Right ventricle myocardium superior (tissue), 1 donor: ENCODE measurements at places on chromosomes 13 and 19. TPM values are rescaled to one million over a fixed set of nuclear protein-coding genes. Genes with fewer than 3 reads are reported as not detected.

Gene PRR20E
- not detected for total RNA-seq

Gene SIAH3
- total RNA-seq: not detected

Gene SIGLEC12
- not detected for total RNA-seq

Gene RAB3A
- 26.7 TPM for total RNA-seq

Gene FCER2
- 0.56 TPM for total RNA-seq

Gene LIM2
- not detected for total RNA-seq

Gene ZNF729
- not detected for total RNA-seq

Gene GRIK5
- 4.0 TPM for total RNA-seq

Gene TEX26
- not detected for total RNA-seq

Gene ZNF579
- total RNA-seq: 13.6 TPM

DNA sequence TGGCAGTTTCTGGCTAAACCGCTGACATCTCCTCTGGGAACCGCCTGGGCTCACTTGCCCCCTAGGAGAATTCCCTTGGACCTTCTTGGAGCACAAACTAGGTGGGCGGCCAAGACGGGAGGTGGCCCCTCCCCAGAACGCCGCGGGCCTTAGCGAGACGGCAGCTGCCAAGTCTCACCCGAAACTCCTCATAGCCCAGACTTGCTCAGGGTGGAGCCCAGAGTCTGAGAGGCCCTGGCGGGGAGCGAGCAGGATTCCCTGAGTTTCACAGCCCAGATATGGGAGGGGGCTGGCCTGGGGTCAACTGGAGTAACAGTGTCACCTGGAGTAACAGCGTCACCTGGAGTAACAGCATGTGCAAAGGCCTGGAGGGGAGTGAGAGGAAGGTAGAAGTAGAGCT is 10.1 kb downstream of the TINCR start:
- no peak for DNase-seq

DNA sequence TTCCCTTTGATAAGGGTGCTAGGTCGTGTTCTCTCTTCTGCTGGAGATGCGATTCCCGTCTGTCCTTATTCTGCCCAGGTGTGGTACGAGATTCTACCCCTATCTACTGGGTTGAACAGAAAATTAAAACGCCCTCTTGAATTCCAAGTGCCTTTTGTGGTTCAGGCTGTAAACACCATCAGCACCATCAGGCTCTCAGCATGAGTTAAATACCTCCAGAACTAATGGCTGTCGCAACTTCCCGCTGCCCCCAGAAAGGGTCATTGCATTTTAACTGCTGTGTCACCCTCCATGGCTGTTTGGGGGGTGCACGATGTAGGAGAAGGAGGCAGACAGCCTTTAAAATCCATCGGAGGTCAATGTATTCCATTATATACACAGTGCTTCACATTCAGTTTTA is 177.4 kb downstream of the OXGR1 start:
- no peak for DNase-seq

DNA sequence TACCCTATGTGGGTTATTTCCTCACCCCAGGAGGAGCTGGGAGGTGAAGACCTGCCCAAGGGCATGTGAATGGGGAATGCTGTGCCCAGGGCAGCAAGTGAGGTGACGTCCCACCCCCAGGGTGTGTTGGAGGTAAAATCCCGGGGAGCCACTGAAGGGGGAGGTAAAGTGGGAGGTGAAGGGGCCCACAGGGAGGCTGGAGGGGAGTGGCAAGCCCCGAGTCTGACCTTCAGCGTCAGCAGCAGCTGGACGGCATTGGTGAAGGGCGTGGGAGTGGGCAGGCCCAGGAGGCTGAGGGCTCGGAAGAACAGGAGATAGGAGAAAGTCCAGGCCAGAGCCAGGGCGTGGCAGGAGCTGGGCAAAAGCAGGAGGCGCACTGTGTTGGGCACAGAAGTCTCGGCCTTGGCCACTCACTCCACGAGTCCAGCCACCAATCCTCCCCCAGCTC is 2.4 kb downstream of the MBOAT7 start:
- DNase-seq: no peak

DNA sequence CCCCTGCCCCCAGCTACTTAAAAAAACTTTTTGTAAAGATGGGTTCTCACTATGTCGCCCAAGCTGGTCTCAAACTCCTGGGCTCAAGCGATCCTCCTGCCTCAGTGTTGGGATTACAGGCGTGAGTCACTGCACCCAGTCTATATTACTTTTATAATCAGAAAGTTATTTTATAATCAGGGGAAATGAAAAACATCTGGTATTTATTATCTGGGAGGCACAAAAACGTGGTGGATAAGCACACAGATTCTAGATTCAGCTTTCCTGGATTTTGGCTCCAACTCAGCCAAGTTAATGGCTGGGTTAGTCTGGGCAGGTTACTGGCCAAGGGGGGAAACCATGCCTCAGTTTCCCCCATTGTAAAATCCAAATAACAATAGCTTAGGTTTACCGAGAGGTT is 24.7 kb downstream of the KEAP1 start:
- no peak for DNase-seq

GRCh38 chr13:106104281-106104901 is 431.1 kb downstream of the EFNB2 start:
- DNase-seq: no peak

DNA sequence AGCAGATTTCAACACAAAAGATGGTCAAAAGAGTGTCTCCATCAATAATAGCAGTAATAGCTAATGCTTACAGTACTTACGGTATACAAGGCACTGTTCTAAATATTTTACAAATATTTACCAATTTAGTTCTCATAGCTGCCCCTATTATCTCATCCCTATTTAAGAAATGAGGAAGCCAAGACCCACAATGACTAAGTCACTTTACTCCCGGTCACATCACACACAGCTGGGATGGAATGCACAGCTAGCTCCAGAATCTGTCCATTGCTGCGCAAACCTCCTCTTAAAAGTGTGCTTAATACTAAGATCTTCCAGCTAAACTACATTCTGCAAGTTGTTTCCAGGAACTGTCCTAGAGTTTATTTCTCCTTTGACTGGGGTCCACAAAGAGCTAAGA is 63.4 kb downstream of the RAP2A start:
- no peak for DNase-seq

DNA sequence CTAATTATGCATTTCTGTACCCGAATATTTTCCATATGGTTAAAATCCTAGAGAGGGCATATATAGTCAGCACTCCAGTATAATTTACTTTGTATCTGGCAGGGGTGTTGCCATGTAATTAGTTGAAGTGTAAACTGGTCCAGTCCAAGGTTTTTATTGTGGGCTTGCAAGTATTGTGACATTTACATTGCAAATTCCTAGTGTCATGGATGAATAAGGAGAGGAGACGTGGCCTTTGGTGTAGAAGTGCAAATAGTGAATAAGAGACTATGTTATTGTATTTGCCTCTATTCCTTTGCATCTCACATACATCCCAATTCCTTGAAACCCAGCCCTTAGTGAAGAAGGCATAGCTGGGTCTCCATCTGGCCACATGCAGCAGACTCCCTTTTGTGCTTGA is 330.6 kb downstream of the ATP8A2 start:
- DNase-seq: no peak

DNA sequence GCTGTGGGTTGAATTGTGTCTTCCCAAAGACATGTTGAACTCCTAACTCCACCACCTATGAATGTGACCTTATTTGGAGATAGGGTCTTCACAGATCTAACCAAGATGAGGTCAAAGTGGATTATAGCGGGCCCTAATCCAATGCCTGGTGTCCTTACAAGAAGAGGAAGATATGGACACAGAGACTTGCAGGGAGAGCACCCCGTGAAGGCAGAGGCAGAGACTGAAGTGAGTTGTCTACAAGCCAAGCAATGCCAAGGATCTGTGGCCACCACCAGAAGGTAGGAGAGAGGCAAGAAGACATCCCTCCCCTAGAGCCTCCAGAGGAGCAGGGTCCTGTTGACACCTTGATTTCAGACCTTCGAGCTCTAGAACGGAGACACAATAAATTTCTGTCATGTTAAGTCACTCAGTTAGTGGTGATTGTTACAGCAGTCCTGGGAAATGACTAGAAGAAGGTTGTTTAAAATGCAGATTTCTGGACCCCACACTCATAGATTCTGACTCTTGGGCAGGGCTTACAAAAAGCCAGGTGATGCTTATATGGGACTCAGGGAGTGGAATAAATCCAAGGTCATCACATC is 70.6 kb downstream of the FGF9 start:
- no peak for DNase-seq

- DNase-seq: no peak
Observed at GRCh38 chr19:13461536-13461935, 44.7 kb downstream of the CACNA1A start.

DNA sequence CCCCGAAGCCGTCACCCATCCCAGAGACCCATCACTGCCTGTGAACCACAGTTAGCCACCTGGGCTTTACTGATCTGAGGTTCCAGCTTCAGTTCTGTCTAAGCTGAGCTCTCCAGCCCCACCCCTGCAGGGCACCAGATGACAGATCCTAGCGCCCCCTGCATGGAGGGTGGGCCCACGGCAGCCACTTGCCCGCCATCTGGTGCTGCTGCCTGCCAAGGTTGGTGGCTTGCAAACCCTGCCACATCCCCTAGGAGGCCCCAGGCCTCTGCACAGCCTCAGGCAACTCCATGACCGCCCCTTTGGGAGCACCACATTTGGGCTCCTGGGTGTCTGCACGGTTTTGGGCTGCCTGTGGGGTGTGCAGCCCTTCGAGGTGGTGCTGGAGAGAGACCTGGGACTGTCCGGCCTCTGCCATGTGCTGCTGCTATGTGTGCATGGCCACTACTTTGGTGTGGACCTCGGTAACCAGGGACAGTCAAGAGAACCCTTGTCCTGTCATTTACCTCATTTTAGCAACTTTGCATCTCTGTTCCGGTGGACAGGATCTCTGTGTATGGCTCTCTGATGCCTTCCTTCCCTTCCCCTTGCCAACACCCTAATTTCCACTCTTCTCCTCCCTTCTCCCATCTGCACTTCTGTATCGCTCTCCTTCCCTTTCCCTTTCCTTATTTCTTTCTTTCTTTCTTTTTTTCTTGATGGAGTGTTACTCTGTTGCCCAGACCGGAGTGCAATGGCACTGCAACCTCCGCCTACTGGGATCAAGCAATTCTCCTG is 17.4 kb upstream of the SDHAF1 start:
- no peak for DNase-seq

DNA sequence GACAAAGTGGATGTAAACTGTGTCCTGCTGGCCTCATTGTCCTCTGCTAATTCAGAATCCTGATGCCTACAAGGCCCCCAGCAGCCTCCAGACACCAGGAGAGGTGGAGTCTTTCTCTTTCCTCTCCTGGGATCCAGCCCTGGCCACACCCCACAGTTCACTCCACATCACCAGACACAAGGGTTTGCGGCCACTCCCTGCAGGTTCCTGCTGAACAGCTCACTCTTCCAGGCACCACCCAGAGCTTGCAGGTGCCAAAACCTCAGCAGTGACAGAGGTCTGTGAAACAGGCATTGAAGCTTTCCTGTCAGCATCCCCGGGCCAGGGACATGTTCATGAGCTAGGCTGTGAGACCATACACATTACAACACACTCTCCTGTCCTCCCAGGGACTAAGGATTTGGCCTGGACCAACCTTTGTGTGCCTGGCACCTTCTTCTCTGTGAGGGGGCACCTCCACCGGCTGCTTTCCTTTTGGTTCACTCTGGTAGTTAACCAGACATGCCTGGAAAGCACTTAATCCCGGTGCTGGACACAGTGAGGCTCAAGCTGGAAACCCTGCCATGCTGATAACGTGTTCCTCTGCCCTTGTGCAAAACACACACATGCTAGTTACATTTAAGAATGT is 11.1 kb upstream of the ATP12A start:
- DNase-seq: no peak

GRCh38 chr19:38387550-38388348 is at the start of gene GGN:
GGN (minus strand) TSS chr19:38388034; CDS start chr19:38387261, 773 bp downstream.
- peak; percentile 82 for DNase-seq

GRCh38 chr13:52112591-52112990 is 16.3 kb downstream of the NEK5 start:
- no peak for DNase-seq

- no peak for DNase-seq
Observed at GRCh38 chr13:95260031-95260525, 41.2 kb downstream of the ABCC4 start.

DNA sequence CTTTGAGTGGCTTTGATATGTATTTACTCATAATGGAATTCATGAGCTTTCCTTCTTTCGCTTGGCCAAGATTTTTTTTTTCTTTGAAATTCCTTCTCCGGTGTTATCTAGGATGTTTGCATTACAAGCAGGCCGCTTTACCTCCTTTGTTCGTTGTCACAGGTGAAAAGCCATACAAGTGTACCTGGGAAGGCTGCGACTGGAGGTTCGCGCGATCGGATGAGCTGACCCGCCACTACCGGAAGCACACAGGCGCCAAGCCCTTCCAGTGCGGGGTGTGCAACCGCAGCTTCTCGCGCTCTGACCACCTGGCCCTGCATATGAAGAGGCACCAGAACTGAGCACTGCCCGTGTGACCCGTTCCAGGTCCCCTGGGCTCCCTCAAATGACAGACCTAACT is 16.7 kb downstream of the KLF5 start:
- DNase-seq: no peak

DNA sequence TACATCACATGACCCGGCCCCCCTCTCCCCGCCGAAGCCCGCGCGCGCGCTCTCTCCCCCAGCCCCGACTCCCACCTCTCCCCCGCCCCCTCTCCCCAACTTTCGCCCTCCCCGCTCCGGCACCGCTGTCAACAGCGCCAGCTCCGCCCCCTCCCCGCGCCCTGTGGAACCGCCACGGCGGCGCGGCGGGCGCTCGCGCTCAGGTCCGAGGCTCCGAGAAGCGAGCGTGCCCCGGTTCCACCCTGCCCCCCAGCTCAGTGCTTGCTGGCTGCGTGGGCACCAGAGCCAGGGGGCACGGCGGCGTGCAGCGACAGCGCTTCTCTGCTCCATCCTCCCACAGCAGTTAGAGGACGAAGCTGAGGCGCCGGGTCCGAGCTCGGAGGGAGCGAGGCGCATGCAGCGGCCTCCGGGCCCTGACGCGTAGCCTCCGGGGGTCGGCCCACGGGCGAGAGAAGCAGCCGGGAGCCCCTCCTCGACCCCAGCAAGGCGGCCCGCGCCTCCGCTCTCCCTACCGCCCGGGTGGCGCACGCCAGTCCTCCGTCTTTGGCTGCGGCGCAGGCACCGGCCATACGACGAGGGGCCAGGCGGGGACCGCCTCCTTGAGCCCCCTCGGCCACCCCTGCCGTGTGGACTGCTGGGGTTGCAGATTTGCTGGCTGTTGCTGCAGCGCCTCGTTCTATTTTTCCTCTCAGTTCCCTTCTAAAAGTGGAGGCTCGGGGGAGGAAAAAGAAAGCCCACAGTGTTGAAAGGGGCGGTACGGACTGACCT is 109.5 kb downstream of the KCNRG start:
- peak; percentile 97 for DNase-seq

DNA sequence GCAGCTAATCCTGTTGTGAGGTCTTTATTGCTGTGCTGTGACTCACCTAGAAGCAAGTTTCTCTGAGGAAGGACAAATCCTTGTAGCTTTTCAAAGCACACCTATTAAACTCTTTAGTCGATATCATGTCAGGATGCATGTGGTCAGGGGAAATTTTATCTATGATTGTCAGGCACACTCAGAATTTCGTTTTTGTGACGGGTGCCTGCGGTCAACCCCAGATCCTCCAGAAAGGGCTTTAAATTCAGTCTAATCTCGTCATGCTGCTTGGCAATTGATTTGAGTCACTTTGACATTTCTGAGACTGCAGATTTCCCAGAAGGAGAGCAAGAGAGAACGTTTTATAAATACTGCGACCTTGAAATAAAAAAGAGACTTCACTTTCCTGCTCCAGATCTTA is 316.9 kb downstream of the FGF9 start:
- DNase-seq: no peak

GRCh38 chr13:33251131-33251661 is 34.4 kb downstream of the STARD13 start:
- DNase-seq: no peak

GRCh38 chr19:57506163-57506562 is 6.4 kb downstream of the ZNF773 start:
- DNase-seq: no peak

- no peak for DNase-seq
Observed at GRCh38 chr13:79194272-79194671, 211.8 kb downstream of the RBM26 start.
